ENCODE measurements at places on chromosomes 6 and 20.

- DNase-seq, result no peak
Observed at GRCh38 chr6:101116337-101116736, 235.2 kb upstream of the ASCC3 start.

GRCh38 chr6:138107078-138107751 lies at the start of gene PERP:
Gene PERP (minus strand): TSS chr6:138107419. CDS start chr6:138107340, 79 bp downstream.
- DNase-seq, result no peak

- DNase-seq, result no peak
Observed at GRCh38 chr20:59063358-59064213, 21.0 kb upstream of the PRELID3B start.

- DNase-seq, result no peak
Observed at GRCh38 chr20:48538058-48538825, 289.6 kb downstream of the PREX1 start.

- peak; percentile 47 for DNase-seq
Observed at GRCh38 chr6:47414423-47415167, 63.0 kb upstream of the CD2AP start.

DNA sequence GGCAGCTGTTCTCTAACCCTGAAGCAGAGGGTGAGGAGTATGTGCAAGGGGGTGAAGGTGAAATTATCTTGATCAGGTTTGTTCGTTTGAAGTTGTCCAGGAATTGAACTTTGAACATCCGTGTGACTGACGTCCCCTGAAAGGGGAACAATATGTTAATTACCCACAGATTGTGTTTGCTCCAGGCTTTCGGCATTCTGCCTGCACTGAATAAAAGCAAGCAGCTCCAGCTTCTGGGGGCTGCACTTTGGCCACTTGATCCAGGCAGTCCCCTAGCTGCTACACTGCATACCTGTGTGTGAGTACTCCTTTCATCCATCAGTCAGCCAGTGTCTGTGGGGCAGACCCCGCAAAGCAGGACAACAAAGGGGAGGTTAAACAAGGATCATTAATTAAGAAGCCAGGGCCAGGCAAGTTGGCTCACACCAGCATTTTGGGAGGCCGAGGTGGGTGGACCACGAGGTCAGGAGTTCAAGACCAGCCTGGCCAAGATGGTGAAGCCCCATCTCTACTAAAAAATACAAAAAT lies 104.8 kb upstream of the BTN3A2 start:
- no peak for DNase-seq

DNA sequence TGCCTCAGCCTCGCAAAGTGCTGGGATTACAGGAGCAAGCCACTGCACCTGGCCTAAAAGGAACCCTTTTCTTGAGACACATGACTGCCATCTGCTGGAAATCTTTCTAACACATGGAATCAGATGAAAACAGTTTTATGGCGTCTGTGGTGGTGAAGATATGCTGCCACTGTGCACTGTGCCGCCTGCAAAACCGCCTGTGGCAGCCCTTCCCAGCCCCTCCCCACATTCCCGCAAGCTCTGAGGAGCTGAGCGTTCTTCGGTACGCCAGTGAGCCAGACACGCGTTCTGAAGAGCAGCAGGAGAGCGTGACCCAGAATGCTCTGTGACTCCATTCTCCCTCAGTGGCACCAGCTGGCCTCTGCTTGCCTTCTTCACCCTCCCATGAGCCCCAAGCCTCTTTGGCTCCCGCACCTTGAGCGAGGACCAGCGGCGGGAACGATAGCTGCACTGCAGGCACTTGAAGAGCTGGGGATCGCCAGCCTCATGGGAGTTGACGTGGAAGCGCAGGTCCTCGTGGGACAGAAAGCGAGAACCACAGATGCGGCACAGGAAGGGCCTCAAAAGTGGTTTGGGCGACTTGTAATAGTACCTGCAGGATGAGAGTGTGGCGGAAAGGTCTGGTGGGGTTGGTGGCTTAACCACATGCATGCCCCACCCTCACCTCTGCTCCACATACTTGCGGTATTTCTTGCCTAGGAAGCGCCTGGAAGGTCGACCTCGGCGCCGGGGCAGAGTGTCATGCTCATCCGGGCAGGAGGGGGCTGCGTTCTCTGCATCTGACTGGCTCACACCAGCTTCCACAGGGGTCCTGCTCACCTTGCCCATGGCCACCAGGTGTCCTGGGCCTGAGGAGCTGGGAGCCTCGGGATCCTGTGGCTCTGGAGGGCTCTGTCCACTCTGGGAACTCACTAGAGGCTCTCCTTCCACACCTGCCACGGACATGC lies 8.7 kb downstream of the ZNF335 start:
- DNase-seq, result no peak

DNA sequence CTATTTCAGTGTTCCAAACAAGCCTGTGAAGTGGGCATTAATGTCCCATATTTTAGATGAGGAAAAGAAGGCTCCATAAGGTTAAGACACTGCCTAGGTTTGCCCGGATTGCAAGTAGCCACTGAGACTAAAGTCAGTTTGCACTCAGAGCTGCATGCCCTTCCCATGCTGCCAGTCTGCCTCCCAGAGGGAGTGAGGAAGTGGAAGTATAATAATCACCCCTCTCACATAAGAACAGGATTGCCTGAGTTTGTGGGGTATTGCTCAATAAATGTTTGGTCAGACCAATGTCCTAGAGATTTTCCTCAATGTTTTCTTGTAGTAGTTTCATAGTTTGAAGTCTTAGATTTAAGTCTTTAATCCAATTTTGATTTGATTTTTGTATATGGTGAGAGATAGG lies 43.9 kb upstream of the CLIC5 start:
- no peak for DNase-seq

DNA sequence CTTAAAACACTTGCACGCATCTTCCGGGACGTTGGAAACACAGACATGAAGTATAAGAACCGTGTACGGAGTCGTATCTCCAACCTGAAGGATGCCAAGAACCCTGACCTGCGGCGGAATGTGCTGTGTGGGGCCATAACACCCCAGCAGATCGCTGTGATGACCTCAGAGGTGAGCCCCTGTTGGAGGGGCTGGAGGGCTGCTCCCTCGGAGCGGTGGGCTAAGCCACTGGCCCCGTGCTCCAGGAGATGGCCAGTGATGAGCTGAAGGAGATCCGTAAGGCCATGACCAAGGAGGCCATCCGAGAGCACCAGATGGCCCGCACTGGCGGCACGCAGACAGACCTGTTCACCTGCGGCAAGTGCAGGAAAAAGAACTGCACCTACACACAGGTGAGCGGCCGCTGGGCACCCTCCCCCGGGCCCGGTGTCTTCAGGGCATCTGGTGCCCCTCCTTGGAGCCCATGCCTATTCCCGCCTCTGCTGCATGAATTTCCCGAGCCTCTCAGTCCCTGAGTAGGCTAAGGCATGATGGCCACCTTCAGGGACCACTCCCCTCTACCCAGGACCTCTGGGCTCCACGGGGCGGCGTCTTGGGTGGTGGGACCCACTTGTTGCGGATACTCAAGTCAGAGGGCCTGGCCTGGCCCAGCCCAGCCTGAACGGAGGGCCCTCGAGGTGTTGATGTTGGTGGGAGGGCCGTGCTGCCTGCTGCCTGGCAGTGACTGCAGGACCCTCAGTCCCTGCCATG lies 7.4 kb downstream of the TCEA2 start:
- DNase-seq, result no peak

DNA sequence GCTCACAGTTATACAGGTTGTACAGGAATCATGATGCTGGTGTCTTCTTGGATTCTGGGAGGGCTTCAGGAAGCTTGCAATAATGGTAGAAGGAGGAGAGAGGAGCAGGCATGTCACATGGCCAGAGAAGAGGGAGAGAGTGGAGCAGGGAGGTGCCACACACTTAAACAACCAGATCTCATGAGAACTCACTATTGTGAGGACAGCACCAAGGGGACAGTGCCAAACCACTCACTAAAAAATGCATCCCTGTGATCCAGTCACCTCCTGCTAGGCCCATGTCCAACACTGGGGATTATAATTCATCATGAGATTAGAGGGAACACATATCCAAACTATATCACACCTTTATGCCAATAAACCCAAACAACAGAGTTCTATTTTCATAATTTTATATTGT lies 67.2 kb downstream of the TRDN start:
- DNase-seq, result no peak

DNA sequence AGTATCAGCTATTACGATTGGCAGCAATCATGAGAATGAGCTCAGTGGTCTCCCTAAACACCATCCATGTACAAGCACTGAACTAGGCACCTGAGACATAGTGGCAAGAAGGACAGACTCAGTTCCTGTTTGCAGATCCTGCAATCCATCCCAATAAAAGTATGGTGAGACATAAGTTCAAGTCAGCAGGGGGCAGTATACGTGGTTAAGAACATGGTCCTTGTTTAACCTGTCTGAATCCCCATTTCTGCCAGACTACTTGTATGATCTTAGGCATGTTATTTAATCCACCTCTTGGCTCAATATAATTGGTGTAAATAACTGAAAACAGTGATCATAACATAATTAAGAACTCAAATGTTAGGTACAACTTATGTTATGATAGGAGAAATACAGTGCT lies 33.2 kb upstream of the PNISR start:
- DNase-seq, result no peak

DNA sequence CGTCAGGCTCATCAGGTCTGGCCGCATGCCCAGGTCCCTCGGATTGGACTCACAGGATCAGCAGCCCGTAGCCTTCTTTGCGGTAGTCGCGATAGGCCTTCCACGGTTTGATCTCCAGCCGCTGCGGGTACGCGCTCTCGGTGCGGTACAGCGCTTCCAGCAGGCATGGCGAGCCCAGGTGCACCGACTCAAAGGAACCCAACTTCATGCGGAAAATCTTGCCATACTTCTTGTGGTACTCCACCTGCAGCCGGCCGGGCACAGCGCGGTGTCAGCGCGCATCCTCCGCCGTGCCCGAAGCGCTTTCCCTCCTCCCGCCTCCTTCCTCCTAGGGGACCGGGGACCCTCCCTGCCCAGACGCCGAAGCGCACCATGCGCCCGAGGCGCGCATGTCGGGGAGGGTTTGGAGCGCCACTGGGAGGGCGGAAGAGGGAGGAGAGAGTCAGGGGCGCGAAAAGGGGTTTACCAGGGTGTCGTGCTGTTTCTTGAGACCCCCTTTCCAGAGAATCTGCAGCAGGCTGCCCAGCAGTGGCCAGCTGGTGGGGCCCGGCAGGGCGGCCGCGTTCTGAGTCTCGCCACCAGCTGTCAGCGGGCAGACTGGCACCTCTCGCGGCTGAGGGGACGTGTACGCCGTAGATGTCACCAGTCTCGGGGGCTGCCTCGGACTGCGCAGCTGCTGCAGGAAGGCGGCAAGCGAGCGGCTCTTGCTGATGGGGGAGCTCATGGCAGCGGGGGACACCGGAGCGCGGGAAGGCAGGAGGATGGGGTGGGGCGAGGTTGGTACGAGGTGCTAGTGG lies 732 bp downstream of the CYP24A1 start:
- DNase-seq, result no peak

GRCh38 chr6:101689156-101689555 lies 295.6 kb downstream of the GRIK2 start:
- no peak for DNase-seq

- DNase-seq, result no peak
Observed at GRCh38 chr20:9514072-9514460, 324 bp upstream of the LAMP5 start.

DNA sequence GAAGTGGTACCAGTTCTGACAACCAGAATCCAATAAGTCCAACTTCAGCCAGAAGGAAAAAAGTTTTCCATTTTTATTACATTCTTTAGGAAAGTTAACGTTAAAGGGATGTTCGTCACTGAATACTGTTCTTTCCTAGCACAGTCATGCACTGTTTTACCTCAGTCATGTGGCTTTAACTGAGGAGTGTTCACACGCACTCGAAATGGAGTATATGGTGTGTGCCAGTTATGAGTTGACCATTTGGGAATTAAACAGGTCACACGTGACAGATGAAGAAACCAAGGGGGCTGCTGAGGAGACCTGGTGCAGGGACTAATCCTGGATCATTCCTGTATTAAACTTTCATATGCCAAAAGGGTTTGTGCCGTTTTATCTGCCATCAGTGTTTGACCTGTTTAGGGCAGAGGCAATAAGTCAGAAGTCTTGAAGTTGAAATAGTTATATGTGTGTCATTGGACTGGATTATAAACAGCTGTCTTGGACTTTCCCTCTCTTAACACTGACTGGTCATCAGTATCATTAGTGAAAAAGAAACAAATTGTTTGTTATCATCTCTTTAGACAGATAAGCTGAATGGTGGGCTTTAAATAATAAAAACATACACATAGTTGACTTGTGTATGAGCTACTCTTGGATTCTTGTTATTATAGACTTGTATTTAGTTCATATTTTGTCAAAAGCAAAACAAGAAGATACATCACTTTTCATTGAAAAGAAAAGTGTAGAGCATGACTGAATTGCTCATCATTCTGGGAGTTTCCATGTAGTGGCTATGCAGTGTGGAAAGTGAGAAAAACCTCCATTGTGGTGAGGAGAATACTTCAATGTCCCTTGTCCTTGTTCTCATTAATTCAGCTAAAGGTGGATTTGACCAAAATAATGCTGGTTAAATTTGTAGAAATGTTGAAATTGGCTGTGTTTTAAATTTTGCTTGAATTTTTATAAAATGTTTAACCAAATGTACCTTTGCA lies 123.5 kb upstream of the SAMD5 start:
- DNase-seq, result no peak

GRCh38 chr6:357261-357790 lies 34.2 kb upstream of the IRF4 start:
- no peak for DNase-seq

GRCh38 chr6:35782424-35782823 lies 1.6 kb downstream of the CLPSL1 start:
- DNase-seq, result no peak

DNA sequence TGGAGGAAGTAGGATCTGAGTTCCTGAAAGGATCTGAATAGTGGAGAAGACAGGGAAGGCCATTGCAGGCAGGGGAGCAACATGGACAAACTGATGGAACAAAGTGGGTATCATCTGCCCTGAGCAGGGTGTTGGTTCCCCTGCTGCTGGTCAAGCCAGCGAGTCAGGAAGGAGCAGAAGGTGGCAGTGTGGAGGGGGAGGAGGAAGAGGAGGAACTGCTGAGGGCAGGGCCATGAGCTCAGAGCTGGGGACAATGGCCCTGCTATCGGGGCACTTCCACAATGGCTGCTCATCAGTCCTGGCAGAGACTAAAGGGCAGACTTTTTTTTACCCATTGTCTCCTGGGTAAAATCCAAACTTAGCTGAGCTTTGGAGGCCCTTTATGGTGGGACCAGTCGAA lies 13.6 kb downstream of the CNBD2 start:
- no peak for DNase-seq

DNA sequence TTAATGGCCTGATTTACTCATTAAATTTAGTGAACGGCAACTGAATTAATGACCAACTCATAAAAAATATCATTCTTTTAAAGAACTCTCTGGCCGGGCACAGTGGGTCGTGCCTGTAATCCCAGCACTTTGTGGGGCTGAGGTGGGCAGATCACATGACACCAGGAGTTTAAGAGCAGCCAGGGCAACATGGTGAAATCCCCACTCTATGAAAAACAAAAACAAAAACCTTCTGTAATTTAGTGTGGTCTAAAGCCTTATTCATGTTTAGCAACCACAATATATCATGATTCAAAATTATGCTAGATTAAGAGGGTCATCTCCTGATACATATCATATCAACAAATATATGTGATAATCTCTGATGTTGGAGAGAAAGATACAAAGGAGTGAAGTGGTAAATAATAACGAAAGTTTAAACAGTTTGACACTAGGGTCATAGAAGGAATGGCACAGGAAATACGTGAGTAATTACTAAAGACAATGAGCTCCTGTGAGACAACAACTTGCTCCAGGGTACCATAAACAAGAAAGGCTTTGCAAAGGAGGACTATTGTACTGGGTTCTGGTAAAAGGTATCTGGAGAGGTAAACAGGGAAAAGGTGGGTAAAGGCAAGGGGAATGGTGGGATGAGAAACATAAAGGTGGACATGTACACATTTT lies 5.7 kb downstream of the ELOVL4 start:
- DNase-seq, result no peak

Data from GM12878 (cell line).